ENCODE measurements at places on chromosomes 13 and 19.
A peak's percentile ranks its signal among the peaks of the same experiment; 100 is the strongest.

DNA sequence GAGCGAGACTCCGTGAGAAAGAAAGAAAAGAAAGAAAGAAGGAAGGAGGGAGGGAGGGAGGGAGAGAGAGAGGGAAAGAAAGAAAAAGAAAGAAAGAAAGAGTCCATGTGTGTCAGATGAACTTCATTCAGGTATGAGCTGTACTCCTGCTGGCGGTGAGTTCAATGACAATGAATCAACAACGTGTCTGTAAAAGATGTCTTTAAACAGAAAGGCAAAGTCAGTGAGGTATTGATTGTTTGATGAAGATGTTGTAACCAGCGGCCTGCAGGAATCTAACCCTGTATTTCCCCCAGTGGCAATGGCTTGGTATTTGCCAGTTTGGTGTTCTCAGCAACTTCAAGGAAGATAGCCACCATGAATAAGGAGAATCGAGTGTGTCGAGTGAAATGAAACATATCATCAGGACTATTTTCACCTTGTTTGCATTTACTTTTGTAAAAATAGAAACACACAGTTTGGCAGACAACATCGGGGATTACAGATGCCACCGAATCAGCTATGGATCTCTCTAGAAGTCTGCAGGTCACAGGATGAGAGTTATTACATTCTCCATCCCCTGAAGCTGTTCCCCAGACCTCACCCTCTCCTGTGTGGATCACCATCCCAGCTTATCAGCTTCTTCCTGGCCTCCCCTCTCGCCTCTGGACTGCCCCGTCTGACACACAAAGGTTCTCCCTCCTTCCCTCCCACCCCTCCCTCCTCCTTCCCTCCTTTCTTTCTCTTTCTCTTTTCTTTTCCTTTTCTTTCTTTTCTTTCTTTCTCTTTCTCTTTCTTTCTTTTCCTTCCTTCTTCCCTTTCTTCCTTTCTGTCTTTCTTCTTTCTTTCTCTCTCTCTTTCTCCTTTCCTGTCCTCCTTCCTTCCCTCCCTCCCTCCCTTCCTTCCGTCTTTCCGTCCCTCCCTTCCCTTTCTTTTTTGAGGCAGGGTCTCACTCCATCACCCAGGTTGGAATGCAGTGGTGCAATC is 8.2 kb upstream of the SBK3 start:
- DNase-seq = no peak

- no peak for DNase-seq
These were observed 44.2 kb downstream of the CHST8 start for GRCh38 chr19:33665776-33666595.

- no peak for DNase-seq
These were observed 71.9 kb downstream of the CDK8 start for GRCh38 chr13:26325876-26326275.

- no peak for DNase-seq
These were observed 38.6 kb downstream of the WDR87 start for GRCh38 chr19:37867831-37868230.

- DNase-seq = peak; percentile 53
These were observed 30.1 kb downstream of the WDFY2 start for GRCh38 chr13:51614350-51614786.

GRCh38 chr13:38519229-38519911 is 167.5 kb upstream of the FREM2 start:
- DNase-seq = no peak

All from activated naive CD8-positive, alpha-beta T cell treated with anti-CD3 and anti-CD28 coated beads, Interleukin-2, amount 50 U/mL, for 24 hours (primary cell).